ENCODE measurements at places on chromosomes 3 and 15. TPM values are rescaled to one million over a fixed set of nuclear protein-coding genes. Genes with fewer than 3 reads are reported as not detected.

DNA sequence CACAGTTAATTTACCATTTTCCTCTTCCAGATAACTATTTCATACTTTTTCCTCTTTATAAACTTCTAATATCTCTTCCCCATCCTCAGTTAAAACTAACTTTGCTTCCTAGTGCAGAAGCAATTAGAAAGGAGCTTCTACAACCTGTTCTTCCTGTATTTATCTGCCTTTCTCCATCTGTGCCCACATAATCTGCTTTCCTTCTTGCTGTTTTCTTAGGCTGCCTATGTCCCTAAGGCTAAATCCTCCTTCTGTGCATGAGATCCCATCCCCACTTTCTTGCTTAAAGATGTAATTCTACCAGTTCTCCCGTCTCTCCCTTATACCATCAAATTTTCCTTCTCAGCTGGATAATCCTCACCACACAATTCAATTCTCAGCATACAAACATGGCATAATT is 28.3 kb upstream of the HGD start:
- no peak for DNase-seq

CD86 gene
- polyA plus RNA-seq: not detected

DNA sequence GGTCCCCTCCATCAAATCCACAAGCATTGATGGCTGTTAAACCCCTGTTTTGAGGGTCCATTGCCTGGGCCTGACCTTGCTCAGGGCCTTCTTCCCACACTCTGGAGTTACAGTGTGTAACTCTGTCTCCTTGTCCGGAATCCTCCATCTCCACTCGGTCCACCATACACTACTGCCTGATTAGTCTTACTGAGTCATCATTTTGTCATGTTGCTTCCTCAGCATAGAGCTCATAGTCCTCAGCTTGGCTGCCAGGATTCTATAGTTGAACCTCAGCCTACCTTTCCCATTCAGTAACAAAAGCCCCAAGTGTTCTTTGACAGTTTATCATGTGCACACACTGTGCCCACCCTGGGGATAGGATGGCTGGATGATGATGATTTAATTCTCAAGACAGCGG is 113.0 kb downstream of the PDE8A start:
- no peak for DNase-seq

ADGRG7 gene
- polyA plus RNA-seq: not detected

DAZL gene
- polyA plus RNA-seq: not detected

DNA sequence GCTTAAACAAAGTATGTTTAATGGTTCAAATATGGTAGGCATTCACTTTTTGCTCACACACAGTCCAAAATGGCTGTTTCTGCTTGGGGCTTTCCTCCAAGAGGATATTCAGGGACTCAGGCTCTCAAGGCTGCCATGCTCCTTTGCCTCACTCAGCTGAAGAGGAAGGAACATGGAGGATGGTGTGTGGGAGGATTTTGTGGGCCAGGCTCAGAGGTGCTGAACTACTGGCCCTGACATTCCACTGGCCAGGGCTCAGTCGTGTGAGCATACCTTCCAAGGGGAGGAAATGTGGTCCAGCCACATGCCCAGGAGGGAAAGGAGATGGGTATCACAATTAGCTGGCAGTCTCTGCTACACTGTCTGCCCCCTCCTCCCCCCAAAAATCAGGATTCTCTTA is 8.7 kb downstream of the PXYLP1 start:
- DNase-seq: no peak

GRCh38 chr15:84638103-84638502 is 16.0 kb downstream of the WDR73 start:
- no peak for DNase-seq

- no peak for DNase-seq
Observed at GRCh38 chr15:50593761-50594160, 47.3 kb upstream of the USP50 start.

- no peak for DNase-seq
Observed at GRCh38 chr3:128863560-128863959, 15.9 kb upstream of the ACAD9 start.

RBPMS2 gene
- polyA plus RNA-seq: 6.2 TPM

ATR gene
- polyA plus RNA-seq: 11.6 TPM

- DNase-seq: peak; percentile 78
Observed at GRCh38 chr3:56682462-56683121, 473 bp downstream of the TASOR start.

RHOV gene
- polyA plus RNA-seq: 0.15 TPM

- DNase-seq: no peak
Observed at GRCh38 chr3:120432150-120432860, 18.5 kb downstream of the FSTL1 start.

- DNase-seq: no peak
Observed at GRCh38 chr3:136330900-136331299, 80.8 kb downstream of the PCCB start.

DNA sequence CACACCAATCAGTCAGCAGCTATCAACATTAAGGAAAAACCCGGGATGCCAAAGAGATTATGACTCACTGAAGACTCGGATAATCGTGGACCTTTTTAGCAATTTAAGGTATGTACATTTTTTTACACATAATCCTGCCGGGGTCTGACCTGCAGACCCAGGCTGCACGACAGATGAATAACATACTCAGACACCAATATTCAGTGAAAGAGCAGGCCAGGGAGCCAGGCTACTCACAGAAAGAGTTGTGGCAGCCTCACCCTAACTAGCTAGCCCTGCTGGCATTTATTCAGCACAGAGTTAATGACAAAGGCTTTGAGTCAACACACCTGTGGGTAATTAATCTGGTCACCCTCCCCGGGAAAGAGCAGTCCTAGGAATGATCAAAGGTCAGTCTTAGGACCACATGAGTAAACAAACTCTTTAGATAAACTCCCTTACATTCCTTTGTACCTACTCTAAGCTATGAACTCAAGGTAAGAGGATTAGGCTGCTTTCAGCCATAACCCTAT is 727.5 kb downstream of the TBL1XR1 start:
- DNase-seq: no peak

CCR8 gene
- not detected for polyA plus RNA-seq

DNA sequence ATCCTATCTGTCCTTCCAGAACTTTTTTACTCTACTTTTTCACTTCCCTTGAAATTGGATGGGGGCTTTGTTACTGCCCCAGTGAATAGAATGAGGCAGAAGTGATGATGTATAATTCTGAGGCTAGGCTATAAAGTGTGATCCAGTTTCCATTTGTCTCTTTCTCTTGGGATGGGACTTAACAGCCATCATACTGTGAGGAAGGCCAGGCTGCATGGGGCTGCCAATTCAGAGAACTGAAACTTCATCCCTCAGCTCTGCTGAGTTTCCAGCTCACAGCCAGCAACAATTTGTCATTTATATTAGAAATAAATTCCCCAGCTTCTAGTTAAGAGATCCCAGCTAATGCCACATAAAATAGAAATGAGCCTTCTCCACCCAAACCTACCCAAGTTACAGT is 504.0 kb upstream of the TGFBR2 start:
- peak; percentile 15 for DNase-seq

DNA sequence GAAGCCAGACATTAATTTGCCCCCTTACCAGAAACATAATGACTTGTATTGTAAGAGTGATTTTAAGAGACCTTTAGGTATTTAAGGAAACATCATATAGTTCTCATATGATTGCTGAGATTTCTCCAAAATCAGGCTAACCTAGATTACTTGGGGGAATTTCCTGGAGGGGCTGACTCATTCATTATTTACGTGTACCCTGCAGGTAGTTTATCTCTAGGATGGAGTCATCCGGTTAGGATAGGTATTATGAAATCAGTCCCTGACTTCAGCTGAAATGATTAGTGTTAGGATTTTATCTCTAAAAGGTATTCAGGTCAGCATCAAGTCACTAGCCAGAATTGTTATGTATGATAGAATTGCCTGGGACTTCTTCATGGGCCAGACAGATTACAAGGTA is 97.5 kb downstream of the TCF12 start:
- DNase-seq: no peak

DNA sequence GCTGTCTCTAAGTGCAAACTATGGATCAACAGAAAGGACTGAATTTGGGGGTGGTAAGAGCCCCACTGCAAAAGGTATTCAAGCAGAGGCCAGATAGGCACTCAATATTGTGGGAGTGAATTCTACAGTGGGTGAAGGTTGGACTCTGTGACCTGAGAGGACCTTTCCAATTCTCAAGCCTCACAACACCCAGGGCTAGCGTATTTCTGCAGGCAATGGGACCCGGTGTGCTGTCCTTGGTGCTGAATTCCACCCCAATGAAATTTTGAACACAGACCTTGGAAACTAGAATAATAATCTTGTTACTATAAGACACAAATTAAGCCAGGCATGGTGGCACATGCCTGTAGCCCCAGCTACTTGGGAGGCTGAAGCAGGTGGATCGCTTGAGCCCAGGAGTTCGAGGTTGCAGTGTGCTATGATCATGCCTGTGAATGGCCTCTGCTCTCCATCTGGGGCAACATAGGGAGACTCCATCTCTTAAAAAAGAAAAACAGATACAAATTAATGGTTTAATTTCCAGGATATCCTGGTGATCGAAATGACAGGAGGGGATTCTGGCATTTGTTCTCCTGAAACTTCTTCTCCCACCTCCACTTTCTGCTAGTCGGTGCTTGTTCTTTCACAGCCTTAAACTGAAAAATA is 135.4 kb downstream of the RAB11A start:
- peak; percentile 35 for DNase-seq

DNA sequence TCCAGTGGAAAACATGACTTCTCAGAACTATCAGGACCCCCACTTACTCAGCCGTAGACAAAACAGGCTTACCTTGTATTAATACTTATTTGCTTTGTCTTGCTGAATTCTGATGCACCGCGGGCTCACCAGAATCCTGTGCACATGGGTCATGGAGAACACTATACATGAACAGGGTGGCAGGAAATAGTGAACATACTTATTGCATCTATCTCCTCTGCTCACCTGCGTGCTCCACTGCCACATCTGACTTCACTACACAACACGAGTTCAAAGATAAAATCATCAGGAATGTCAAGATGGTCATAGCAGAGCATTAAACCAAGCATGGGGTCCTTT is 10.7 kb upstream of the MAPK6 start:
- DNase-seq: no peak

YEATS2 gene
- 35.0 TPM for polyA plus RNA-seq

- no peak for DNase-seq
Observed at GRCh38 chr15:48996276-48996675, 32.6 kb upstream of the SHC4 start.

CNTN3 gene
- polyA plus RNA-seq: 3.8 TPM

DNA sequence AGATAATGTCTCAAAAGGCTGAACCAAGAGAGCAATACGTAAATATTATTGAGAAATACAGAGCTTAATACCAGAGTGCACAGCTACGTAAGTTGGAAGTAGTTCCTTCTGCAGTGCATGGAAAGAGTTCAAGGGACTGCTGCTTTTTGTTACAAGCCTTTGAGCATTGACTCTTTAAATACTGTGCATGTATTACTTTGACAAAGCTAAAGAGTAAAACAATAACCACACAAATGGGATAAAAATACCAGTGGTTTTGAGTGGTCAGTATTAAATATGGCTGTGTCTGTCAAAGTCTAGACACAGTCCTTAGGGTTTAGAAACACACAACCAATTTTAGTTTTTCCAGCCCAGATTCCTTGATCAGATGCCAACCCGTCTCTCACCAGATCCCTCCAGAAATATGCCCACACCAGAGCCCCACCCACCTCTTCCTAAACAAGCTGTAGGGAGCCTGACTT is 62.1 kb downstream of the SSR3 start:
- no peak for DNase-seq

DNA sequence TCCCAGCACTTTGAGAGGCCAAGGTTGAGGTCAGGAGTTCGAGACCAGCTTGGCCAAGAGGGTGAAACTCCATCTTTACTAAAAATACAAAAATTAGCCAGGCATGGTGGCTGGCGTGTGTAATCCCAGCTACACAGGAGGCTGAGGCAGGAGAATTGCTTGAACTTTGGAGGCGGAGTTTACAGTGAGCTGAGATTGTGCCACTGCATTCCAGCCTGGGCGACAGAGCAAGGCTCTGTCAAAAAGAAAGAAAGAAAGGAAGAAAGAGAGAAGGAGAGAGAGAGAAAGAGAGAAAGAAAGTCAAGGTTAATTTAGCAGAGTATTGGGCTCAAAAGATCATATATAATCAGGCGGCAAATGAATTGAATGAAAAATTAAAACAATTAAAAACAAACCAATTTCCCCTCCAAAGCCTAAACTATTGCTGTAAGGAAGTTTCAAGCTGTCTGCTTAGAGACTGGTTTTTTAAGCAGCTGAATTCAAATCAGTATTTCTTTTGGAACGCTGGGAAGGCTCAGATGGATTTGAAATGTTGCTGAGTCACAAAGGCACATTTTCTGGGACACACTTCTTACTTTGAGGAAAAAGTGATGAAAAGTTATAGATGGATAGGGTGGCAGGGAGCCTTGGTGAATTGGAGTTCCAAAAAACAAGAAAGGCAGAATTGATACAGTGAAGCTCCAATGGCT is 81.3 kb upstream of the BHLHE40 start:
- peak; percentile 39 for DNase-seq

SEMA3F gene
- 10.8 TPM for polyA plus RNA-seq

DNA sequence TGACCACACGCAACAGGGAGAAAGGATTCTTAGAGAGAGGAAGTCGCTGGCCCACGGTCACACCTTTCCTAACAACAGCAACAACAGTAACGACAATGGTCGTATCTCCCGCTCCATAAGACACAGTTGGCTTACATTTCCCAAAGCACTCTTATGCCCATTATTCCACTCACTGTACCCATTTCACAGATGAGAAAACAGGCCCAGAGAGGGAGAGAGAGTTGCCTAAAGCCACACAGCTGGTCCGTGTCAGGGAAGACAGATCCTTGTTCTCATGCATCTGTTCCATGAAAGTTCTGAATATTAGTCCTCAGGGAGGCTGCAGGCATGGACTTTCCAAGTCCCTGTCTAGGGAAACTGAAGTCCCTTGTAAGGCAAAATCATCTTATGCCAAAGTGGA is 42.0 kb upstream of the ATP2B2 start:
- DNase-seq: no peak

DNA sequence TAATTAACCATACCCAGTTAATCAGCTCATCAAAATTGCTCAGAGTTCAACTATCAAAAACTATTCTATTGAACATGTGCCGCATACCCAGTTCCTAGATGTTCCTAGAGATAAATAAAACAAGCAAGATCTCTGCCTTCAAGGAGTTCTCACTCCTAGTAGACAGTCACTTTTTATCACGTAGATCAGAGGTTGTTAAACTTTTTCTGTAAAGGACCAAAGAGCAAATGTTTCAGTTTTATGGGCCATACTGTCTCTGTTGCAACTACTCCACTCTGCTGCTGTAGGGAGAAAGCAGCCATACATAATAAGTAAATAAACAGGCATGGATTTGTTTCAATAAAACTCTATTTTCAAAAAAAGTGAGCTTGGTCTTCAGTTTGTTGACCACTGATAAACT is 7.9 kb downstream of the FBN1 start:
- no peak for DNase-seq

GPR149 gene
- 0.11 TPM for polyA plus RNA-seq

GOLGA6L4 gene
- polyA plus RNA-seq: 4.7 TPM

ACP3 gene
- polyA plus RNA-seq: 2.9 TPM

GRCh38 chr3:74443102-74443501 is 171.4 kb downstream of the CNTN3 start:
- no peak for DNase-seq

GPR15 gene
- not detected for polyA plus RNA-seq

GRCh38 chr15:81097116-81097889 is 36.8 kb upstream of the CFAP161 start:
- peak; percentile 45 for DNase-seq

ABI3BP gene
- 399 TPM for polyA plus RNA-seq

GRCh38 chr3:12611117-12611516 is 52.8 kb downstream of the RAF1 start:
- DNase-seq: no peak
